ENCODE measurements at places on chromosomes 7 and 10. TPM values are rescaled to one million over a fixed set of nuclear protein-coding genes. Genes with fewer than 3 reads are reported as not detected.

PLCE1 gene
- total RNA-seq: not detected

SORBS1 gene
- total RNA-seq: 3.0 TPM

ANXA8L1 gene
- not detected for total RNA-seq

MBL2 gene
- not detected for total RNA-seq

CRPPA gene
- 0.92 TPM for total RNA-seq

ZNF800 gene
- total RNA-seq: 82.5 TPM

STEAP1B gene
- not detected for total RNA-seq

MOGAT3 gene
- total RNA-seq: not detected

Measured in CD8-positive, alpha-beta T cell (primary cell).